ENCODE measurements at places on chromosomes 16 and 17.

- H3K4me1 ChIP-seq: no peaks in the 10 kb centered on the region
- no peak overlapping the region for H3K4me3 ChIP-seq
- DNase-seq: no peak
- no peaks in the 10 kb centered on the region for H3K27me3 ChIP-seq
Measured at GRCh38 chr17:74226252-74226651, 12.9 kb downstream of the TTYH2 start.

- H3K27ac ChIP-seq: no peak overlapping the region
- H3K36me3 ChIP-seq: peaks cover 50% of the 10 kb centered on the region
- DNase-seq: no peak
- H3K4me3 ChIP-seq: no peak overlapping the region
- peaks cover 30% of the 10 kb centered on the region for H3K4me1 ChIP-seq
Measured at GRCh38 chr17:78725448-78726021, 56.5 kb downstream of the CYTH1 start.

- no peaks in the 10 kb centered on the region for H3K27me3 ChIP-seq
- no peaks in the 10 kb centered on the region for H3K36me3 ChIP-seq
- H3K27ac ChIP-seq: no peak overlapping the region
- no peak overlapping the region for H3K4me3 ChIP-seq
Measured at GRCh38 chr16:72301523-72302236, 129.7 kb upstream of the PMFBP1 start.

DNA sequence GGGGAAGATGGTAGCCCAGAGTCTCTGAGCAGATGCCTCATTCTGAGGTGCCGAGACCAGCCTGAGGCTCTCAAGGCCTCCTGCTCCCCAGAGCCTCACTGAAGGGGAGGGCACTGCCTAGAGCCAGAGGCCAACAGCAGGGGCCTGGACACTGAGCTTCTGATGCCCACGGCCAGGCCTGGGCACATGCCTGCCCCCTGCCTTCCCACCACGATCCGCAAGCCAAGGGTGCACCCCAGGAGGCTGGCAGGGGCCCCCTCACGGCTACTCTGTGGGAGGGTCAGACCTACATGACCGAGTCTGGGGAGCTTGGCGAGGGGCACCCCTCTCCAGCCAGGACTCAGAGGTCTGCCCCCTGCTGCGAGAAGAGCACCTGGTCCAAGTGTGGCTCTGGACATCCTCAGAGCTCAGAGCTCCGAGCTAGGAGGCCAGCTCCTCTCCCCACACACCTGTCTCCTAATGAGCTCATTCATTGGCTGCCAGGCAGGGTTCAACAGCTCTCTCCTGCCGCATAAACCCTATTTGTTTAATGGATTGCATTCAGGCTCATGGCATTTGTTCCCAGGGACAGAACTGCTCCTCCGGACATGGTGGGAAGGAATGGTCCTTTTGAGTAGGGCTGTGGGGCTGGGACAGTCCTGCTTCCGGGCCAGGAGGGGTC is 13.9 kb downstream of the OTOP3 start:
- H3K27ac ChIP-seq: no peak overlapping the region
- no peak for DNase-seq
- peaks cover 2% of the 10 kb centered on the region for H3K27me3 ChIP-seq
- no peak overlapping the region for H3K4me3 ChIP-seq
- H3K4me1 ChIP-seq: no peaks in the 10 kb centered on the region

GRCh38 chr16:53598511-53599275 is 95.7 kb upstream of the AKTIP start:
- no peak overlapping the region for H3K27ac ChIP-seq
- H3K27me3 ChIP-seq: no peaks in the 10 kb centered on the region
- no peak overlapping the region for H3K4me3 ChIP-seq

DNA sequence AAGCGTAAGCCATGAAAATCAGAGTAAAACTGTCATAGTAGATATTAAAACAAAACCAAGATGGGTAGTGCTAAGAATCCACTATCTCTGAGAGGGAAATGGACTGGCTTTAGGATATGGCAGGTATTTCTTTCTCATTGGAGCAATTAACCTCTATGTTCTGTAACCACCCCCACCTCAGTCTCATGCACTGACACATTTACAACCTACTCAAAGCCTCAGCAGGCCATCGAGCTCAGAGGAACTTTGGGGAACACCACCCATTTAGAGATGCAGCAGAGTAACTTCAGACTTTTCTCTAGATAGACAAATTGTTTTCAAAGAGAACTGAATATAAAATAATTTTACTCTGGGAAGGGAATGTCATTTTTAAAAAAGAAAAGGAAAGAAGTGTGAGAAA is 615.8 kb upstream of the ZFHX3 start:
- no peak overlapping the region for H3K4me3 ChIP-seq
- no peaks in the 10 kb centered on the region for H3K4me1 ChIP-seq
- DNase-seq: no peak
- H3K27ac ChIP-seq: no peak overlapping the region
